ENCODE measurements at places on chromosomes 4 and X.

- DNase-seq, result no peak
These were observed 588.3 kb downstream of the SPRY1 start for GRCh38 chr4:123984886-123985285.

GRCh38 chr4:93373893-93374860 lies 454.4 kb upstream of the ATOH1 start:
- no peak for DNase-seq

- no peak for DNase-seq
These were observed 796.8 kb downstream of the ADGRL3 start for GRCh38 chr4:61996943-61997342.

DNA sequence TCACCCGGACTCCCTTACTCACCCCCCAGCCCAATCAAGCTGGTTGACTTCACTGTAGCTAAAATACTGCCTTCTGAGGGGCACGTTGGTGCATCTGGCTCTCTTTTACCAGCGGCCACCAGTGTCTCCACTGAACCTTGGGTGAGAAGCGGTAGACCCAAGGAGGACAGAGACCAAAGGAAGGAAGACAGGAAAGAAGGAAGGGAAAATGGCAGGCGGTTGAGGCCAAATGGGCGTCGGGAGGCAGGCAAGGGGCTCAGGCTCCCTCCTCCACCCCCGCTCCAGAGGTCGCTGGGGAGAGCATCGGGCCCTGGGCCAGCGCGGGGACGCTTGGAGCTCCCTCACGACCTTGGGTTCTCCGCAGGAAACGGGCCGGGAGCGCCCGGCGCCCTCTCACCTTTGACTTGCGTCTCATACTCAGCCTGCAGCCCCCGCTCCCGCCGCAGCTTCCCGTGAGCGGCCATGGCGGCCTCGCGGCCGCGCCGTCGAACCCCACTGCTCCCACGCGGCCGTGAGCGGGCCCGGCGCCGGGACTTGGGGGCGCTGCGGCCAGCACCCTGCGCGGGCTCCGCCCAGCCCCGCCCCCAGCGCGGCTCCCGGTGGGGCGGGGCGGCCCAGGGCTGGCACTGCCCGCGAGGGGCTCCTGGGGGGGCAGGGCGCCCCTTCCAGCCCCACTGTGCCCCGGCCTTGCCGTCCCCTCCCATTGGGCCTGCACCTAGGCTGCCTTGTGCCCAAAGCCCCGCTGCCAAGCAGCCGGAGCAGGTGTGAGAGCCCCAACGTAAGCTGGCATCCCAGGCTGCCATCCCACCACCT lies at the start of gene ARHGAP4:
TSS of gene ARHGAP4 (minus strand) at position 526 of the 813 bp plus-strand sequence. CDS start at position 464, 62 bp downstream.
- DNase-seq, result no peak

DNA sequence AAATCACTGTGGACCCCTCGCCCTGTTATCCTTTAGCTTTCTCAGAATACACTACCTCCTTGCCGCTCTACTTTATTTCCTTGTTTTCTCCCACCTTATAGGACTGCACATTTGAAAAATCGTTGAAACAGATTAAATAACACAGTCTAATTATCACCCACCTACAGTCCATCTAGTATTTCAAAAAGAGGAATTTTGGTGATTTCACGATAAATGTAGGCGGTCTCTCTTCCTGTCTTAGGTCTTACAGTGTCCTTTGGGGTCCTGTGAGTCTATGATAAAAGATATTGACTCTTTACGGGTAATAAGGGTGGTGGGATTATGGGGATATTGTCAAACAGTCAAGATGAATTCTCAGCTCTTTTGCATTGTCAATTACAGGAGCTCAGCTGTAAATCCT lies 2.4 kb upstream of the TBL1X start:
- no peak for DNase-seq

- no peak for DNase-seq
These were observed 58.2 kb upstream of the DKK2 start for GRCh38 chr4:107094332-107094731.

GRCh38 chrX:37825215-37825842 lies 22.0 kb downstream of the DYNLT3 start:
- no peak for DNase-seq

DNA sequence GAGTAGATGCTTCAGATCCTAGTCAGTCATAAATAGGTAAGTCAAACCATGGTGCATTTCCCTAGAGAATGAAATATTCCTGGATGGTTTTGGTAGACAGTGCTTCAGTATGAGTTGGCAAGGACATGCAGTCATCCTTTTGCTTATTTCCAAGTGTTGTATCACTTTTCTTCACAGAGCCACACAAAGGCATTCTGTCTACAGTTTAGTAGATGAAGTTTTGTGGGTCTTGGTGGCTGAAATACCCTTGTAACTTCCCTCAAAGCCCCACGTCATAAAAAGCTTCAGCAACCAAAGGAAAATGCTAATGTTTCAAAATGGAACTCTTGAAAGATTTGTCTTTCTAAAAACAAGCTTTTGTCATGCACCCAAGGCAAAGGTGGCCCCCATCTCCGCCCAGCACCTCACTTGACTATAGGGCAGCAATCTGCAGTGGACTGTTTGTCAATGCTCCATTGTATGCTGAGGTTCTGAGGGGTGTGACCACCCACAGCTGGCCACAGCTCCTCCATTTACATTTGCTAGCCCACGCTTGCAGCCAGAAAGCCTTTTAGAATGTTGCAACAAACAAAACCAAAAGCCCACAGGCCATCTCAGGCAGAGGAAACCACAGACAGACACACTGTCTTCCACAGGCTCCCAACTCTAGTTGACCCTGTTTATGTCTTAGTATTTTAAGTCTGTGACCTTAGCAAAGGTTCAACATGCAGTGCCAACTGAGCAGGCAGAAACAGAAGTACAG lies 87.1 kb upstream of the FAM9C start:
- DNase-seq, result no peak

- no peak for DNase-seq
These were observed 29.4 kb downstream of the SNX25 start for GRCh38 chr4:185238750-185239149.

DNA sequence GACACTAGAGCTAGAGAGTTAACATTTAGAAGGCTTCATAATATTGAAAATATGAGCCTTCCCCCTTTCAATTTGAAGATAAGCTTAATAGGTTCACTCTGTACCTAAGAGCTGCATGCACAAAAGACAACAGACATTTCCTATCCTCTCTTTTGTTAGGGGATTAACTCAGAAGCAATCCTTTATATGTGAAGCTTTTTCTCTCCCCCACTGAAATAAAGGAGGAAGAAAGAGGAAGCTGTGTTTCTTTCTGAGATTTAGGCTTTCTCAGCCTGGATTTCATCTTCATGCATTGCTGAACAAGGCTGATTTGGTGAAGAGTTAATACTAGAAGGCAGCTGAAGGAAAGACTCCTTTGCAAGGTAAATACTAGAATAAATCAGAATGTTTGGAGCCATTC lies 21.0 kb upstream of the CABS1 start:
- no peak for DNase-seq

- no peak for DNase-seq
These were observed 252.6 kb downstream of the ANK2 start for GRCh38 chr4:113302051-113302450.

DNA sequence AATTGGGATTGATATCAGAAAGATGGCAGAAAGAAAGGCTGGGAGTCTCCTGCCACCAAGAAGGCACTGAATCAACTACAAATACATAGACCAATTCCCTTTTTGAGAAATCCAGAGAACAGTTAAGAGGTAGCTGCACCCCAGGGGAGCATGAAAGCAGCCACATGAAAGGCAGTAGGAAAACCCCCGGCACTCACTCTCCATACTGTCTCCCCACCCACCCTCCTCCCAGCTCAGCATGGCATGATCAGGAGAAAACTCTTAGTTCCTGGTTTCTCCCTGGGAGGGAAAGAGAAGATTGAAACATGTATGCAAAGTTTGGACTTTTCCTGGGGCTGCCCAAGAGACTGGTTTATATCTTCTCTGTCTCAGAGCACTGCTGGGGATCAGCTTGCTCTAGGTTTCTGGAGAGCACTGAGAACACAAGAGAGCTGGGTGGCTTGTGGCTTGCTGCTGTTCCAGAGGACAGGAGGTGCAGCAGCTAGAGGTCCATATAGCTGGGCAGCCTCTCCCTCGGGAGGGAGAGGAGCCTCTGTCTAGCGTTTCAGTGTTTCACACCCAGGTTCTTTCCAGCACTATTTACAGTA lies 305.7 kb downstream of the PDGFC start:
- DNase-seq, result no peak

DNA sequence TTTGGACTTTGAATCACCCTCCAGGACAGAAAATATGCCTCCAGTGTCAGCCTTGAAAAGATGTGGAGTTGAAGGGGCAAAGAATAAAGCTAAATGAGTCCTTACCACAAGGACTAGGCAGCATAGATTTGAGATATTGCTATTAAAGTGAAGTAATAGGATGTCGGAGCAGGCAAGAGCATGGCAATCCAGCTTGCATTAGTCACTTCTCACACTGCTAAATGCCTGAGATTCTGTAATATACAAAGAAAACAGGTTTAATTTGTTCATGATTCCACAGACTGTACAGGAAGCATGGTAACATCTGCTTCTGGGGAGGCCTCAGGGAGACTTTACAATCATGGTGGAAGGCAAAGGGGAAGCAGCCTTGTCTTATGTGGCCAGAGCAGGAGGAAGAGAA lies 109.8 kb upstream of the PCDH7 start:
- no peak for DNase-seq

- DNase-seq, result no peak
These were observed 584.2 kb upstream of the PCDH10 start for GRCh38 chr4:132564920-132565319.

DNA sequence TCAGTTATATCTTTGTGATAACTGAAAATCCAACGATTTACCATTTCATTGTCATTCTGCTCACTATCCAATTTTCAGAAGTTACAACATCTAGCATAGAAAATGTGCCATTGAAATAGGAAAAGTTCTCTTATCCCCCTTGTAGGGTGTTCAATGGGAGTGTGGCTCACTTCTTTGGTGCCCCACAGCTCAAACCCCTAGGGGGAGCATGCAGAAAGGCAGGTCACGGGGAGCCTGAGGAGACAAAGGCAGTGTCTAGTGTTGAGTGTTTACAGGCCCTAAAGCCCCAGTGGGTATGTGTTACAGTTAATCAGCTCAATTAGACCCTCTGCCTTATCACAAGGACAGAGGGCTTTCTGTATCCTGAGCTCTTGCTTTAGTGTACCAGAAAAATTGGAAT lies 243.4 kb upstream of the GRID2 start:
- no peak for DNase-seq

DNA sequence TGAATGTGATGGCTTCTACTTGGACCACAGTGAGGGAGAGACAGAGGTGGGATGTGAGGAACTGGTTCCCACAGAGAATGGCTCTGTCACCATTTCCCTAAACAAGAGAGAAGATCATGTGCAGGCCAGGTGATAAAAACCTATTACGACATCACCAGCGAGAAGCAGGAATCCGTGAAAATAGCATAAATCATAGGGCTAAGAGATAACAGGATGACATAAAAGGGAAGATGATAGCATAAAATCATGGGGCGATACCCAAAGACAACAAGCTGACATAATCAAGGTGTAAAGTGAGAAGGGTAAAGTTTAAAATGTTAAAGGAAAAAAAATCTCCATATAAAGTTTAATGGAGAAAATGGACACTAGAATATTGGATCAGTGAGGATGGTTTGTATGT lies 205.5 kb upstream of the SLIT2 start:
- DNase-seq, result no peak

GRCh38 chrX:41827886-41828285 lies 95.5 kb downstream of the CASK start:
- DNase-seq, result no peak

DNA sequence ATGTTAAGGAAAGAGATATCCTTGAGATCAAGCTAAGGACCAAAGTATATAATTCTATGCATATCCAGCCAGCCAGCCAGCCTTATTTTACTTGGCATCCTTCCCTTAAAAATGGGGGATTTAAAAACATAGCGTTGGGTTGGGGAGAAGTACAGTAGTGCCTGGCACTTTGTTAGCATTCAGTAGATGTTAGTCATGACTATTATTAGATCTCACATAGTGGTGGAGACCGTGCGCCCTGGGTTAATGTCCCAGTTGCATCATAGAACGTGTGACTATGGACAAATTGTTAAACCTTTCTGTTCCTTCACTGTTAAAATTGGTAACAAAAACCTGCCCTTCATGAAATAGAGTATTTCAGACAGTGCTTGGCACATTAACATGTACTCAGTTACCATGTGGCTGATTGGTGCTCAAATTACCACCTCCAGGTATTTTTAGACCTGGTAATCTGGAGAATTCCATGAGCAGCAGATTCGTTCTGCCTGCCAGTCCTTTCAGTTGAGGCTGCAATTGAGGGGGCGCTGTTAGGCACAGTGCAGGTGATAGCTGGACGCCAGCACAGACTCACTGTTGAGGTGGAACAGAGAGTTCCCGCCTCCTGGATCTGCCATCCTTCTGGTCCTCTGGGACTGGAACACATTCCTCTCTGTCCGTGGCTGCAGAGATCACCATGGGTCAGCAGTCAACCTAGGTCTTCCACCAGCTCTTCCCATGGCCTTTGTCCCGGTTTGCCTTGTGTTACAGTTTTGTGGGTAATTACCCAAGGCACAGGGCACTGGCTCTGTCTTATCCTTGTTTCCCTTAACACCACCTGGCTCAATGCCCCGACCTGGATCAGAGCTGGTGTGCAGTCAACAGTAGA lies 31.7 kb downstream of the RBBP7 start:
- DNase-seq, result no peak

- peak; percentile 66 for DNase-seq
These were observed 179.7 kb upstream of the TET2 start for GRCh38 chr4:104967034-104967401.

DNA sequence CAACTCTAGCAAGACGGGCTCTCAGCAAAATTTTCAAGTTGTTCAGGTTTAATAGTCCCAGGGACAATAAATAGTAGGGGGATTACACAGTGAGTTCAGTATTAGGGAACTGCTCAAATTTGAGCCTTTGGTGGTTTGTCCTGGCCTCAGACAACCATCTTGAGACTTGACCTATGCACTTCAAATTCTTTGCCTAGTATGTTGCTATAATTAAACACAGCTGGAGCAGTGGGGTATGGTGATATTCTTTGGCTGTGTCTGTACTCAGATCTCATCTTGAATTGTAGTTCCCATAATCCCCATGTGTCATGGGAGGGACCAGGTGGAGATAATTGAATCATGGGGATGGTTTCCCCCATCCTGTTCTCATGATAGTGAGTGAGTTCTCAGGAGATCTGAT lies 43.3 kb upstream of the TEX13A start:
- no peak for DNase-seq

DNA sequence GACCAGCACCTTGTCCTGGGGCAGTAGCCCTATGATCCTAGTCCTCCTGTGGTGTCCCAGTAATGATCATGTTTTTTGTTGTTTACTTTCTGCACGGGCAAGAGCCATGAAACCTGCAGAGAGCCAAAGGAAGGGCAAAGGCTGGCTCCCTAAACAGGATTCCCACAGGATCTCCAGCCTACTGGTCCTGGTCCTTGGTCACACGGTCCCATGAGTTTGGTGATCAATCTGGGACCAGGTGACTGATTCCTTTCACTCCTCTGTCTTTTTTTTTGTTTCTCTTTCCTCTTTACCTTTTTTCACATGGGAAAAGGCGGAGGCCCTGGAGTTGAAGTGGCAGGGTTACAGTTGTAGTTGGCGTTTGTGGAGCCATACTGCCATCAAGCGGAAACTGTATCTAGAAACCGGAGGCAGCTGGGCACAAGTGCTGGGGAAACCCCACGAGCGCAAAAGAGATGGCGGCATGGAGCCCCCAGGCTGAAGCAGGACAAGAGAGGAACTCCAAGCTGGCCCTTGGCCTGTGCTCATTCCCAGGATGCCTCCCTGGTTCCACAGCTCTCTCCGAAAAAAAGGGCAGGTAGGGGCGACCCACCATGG lies 34.6 kb downstream of the NBDY start:
- no peak for DNase-seq

GRCh38 chrX:16603822-16604221 lies 46.1 kb upstream of the S100G start:
- DNase-seq, result peak; percentile 39

GRCh38 chr4:151859641-151860040 lies 98.8 kb upstream of the GATB start:
- DNase-seq, result no peak

Data from epithelial cell of prostate (primary cell).